Prostate gland (tissue), 2 donors: ENCODE measurements at places on chromosomes 1 and 21.

DNA sequence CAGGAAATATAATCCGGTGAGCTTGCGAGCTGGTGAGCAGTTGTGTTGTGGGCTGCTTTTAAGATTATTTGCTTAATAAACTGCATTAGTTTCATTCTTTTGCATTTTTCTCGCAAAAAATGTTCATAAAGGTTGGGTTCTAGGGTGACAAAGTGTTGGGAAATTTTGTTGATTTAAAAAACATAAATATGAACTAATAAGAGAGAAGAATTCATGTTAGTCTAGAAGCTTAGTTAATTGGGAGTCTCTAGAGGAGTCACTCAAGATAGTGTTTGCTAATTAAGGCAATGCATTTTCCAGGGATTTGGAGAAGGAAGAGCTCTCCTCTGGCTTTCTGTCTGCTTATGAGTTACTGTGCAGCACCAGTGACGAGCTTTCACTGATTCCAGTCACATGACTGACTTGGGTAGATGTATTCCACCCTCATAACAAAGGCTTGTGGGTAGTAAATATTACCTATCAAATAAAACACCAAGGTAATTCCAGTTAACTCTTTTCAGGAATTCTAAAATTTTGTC is 417.0 kb downstream of the PTBP2 start:
- no peak overlapping the region for H3K27ac ChIP-seq
- H3K4me3 ChIP-seq, result no peak overlapping the region
- H3K4me1 ChIP-seq, result no peaks in the 10 kb centered on the region
- no peak for DNase-seq
- no peaks in the 10 kb centered on the region for H3K27me3 ChIP-seq

- no peaks in the 10 kb centered on the region for H3K4me1 ChIP-seq
- no peak overlapping the region for H3K4me3 ChIP-seq
- DNase-seq, result no peak
- H3K27ac ChIP-seq, result no peak overlapping the region
- H3K36me3 ChIP-seq, result no peaks in the 10 kb centered on the region
These were observed 121.0 kb upstream of the CXADR start for GRCh38 chr21:17391811-17392340.

DNA sequence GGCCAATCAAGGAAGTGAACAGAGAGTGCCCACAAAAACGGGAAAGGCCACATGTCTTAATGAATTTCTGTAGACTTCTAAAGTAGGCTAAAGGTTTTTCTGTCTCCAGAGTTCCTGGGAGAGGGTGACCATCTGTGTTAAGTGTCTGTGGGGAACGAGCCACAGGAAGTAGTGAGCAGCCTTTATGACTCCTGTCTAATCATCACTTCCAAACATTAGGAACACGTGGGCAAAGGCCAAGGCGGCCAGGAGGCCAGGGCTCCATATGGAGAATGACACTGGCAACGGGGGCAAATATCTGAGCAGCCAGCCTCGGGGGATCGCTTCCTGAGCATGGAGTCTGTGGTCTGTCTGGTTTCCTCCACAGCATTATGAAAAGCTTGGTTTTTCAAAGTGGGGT is 7.1 kb downstream of the FAM89A start:
- H3K4me1 ChIP-seq, result no peaks in the 10 kb centered on the region
- no peak overlapping the region for H3K4me3 ChIP-seq
- H3K27ac ChIP-seq, result no peak overlapping the region
- no peak for DNase-seq
- no peaks in the 10 kb centered on the region for H3K36me3 ChIP-seq
- H3K27me3 ChIP-seq, result no peaks in the 10 kb centered on the region

- no peaks in the 10 kb centered on the region for H3K4me1 ChIP-seq
- no peaks in the 10 kb centered on the region for H3K36me3 ChIP-seq
- no peak overlapping the region for H3K4me3 ChIP-seq
- peak; percentile 17 for DNase-seq
These were observed 29.1 kb downstream of the CHML start for GRCh38 chr1:241611063-241611462.

GRCh38 chr1:28783363-28783762 is 28.6 kb upstream of the OPRD1 start:
- no peaks in the 10 kb centered on the region for H3K36me3 ChIP-seq
- no peaks in the 10 kb centered on the region for H3K27me3 ChIP-seq
- no peak overlapping the region for H3K4me3 ChIP-seq
- no peak overlapping the region for H3K27ac ChIP-seq

GRCh38 chr1:23902321-23903278 is 10.6 kb downstream of the CNR2 start:
- peak overlapping the region; percentile 35 for H3K4me3 ChIP-seq
- H3K27me3 ChIP-seq, result no peaks in the 10 kb centered on the region
- no peak for DNase-seq
- no peak overlapping the region for H3K27ac ChIP-seq

GRCh38 chr1:19313961-19314882 is 2.1 kb downstream of the SLC66A1 start:
- no peak overlapping the region for H3K4me3 ChIP-seq
- no peaks in the 10 kb centered on the region for H3K36me3 ChIP-seq
- peaks cover 3% of the 10 kb centered on the region for H3K4me1 ChIP-seq
- no peaks in the 10 kb centered on the region for H3K27me3 ChIP-seq
- no peak overlapping the region for H3K27ac ChIP-seq
- no peak for DNase-seq

- DNase-seq, result no peak
- no peak overlapping the region for H3K4me3 ChIP-seq
- no peaks in the 10 kb centered on the region for H3K27me3 ChIP-seq
- no peak overlapping the region for H3K27ac ChIP-seq
These were observed 13.1 kb downstream of the PTPN22 start for GRCh38 chr1:113858418-113858817.

GRCh38 chr1:174958396-174958795 is 41.4 kb upstream of the CACYBP start:
- H3K27ac ChIP-seq, result no peak overlapping the region
- H3K4me1 ChIP-seq, result no peaks in the 10 kb centered on the region
- no peaks in the 10 kb centered on the region for H3K27me3 ChIP-seq
- DNase-seq, result no peak

GRCh38 chr1:147496571-147497210 is 44.6 kb upstream of the BCL9 start:
- no peak for DNase-seq
- H3K27me3 ChIP-seq, result no peaks in the 10 kb centered on the region
- no peak overlapping the region for H3K27ac ChIP-seq
- H3K36me3 ChIP-seq, result no peaks in the 10 kb centered on the region
- H3K4me3 ChIP-seq, result no peak overlapping the region

- no peaks in the 10 kb centered on the region for H3K4me1 ChIP-seq
- H3K4me3 ChIP-seq, result no peak overlapping the region
- DNase-seq, result no peak
- H3K27ac ChIP-seq, result no peak overlapping the region
- H3K36me3 ChIP-seq, result no peaks in the 10 kb centered on the region
- no peaks in the 10 kb centered on the region for H3K27me3 ChIP-seq
These were observed 8.5 kb downstream of the TRIM46 start for GRCh38 chr1:155182052-155182550.

DNA sequence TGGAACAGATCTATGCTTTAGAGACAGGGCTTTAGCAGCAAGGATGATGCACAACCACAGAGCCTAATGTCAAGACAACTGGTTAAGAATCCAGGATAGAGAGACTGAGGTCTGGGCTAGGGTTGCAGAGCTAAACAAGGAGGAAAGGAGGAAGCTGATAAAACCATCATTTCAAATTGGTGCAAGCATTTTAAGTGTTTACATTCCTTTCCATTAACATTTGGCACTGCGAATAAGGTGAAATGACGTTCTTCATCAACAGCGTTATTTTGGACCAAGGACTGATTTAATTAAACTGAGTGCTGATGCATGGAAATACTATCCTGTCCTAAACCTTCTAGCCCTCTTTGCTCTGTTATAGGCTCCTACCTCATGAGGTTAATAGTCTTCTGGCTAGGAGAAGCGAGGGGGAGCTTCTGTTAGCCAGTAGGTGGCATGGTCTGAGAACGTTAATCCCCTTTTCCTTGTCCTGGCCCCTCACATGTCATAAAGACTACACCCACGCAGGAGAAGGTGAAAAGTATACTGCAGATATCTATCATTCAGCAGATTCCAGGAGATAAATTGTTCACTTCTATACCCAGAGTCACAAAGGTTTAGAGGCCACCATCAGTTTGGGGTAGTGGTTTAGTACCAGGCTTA is 7.6 kb upstream of the C1orf21 start:
- H3K27ac ChIP-seq, result no peak overlapping the region
- H3K4me3 ChIP-seq, result no peak overlapping the region
- DNase-seq, result no peak
- no peaks in the 10 kb centered on the region for H3K27me3 ChIP-seq
- H3K36me3 ChIP-seq, result no peaks in the 10 kb centered on the region
- H3K4me1 ChIP-seq, result no peaks in the 10 kb centered on the region

GRCh38 chr1:14217384-14217783 is 381.1 kb upstream of the KAZN start:
- no peak overlapping the region for H3K4me3 ChIP-seq
- H3K4me1 ChIP-seq, result no peaks in the 10 kb centered on the region
- no peaks in the 10 kb centered on the region for H3K36me3 ChIP-seq
- no peaks in the 10 kb centered on the region for H3K27me3 ChIP-seq

- no peaks in the 10 kb centered on the region for H3K4me1 ChIP-seq
- H3K27me3 ChIP-seq, result no peaks in the 10 kb centered on the region
- H3K36me3 ChIP-seq, result no peaks in the 10 kb centered on the region
- peak; percentile 36 for DNase-seq
These were observed 1.1 kb downstream of the GNG4 start for GRCh38 chr1:235648407-235648907.

DNA sequence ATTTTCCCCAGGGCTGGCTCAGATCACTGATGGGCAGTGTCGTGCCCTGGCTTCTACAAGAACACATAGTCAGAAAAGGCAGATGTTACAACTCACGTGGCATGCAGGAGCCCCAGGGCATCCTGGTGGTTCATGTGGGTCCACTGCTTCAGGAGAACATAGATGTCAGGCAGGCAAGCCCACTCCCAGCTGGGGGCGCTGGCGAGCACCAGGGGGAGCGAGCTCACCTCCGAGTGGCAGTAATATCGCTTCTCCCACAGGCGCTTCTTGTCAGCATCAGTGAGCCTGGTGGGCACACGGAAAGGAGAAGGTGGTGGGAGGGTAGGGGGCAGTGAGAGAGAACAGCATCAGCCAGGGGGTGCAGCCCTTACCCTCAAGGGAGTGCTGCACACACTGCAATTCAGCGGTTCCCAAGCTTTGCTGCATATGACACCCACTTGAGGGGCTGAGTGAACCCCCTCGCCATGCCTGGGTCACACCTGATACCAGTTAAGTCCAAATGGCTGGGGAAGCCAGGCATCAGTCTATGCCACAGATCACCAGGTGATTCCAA is 34.3 kb upstream of the PPP1R15B start:
- H3K4me3 ChIP-seq, result no peak overlapping the region
- H3K36me3 ChIP-seq, result no peaks in the 10 kb centered on the region
- peaks cover 13% of the 10 kb centered on the region for H3K4me1 ChIP-seq
- H3K27me3 ChIP-seq, result no peaks in the 10 kb centered on the region
- no peak overlapping the region for H3K27ac ChIP-seq
- DNase-seq, result no peak

GRCh38 chr1:30768159-30768829 is 10.7 kb upstream of the LAPTM5 start:
- DNase-seq, result no peak
- no peaks in the 10 kb centered on the region for H3K4me1 ChIP-seq
- H3K36me3 ChIP-seq, result no peaks in the 10 kb centered on the region
- H3K4me3 ChIP-seq, result no peak overlapping the region

- no peak overlapping the region for H3K4me3 ChIP-seq
- H3K36me3 ChIP-seq, result no peaks in the 10 kb centered on the region
- DNase-seq, result no peak
- no peaks in the 10 kb centered on the region for H3K4me1 ChIP-seq
- H3K27me3 ChIP-seq, result no peaks in the 10 kb centered on the region
These were observed 47.6 kb downstream of the KCNJ6 start for GRCh38 chr21:37868446-37869295.

DNA sequence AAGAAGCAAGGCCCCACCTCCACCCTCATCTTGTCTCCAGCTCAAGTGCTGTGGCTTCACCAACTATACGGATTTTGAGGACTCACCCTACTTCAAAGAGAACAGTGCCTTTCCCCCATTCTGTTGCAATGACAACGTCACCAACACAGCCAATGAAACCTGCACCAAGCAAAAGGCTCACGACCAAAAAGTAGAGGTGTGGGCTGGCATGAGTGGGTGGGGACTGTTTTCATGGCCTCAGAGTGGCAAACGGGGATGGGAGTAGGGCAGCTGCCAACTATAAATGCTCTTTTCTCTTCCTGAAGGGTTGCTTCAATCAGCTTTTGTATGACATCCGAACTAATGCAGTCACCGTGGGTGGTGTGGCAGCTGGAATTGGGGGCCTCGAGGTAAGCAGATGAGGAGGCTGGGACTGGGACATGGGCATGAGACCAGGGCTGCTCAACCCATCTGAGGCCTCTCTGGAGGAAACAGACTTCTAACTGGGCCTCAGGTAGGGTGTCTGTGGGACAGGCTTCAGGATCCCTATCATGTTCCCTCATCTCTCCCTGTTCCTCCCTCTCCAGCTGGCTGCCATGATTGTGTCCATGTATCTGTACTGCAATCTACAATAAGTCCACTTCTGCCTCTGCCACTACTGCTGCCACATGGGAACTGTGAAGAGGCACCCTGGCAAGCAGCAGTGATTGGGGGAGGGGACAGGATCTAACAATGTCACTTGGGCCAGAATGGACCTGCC is 8.8 kb upstream of the P3R3URF start:
- peaks cover 56% of the 10 kb centered on the region for H3K4me1 ChIP-seq
- peak overlapping the region; percentile 93 for H3K27ac ChIP-seq
- no peaks in the 10 kb centered on the region for H3K27me3 ChIP-seq
- H3K36me3 ChIP-seq, result no peaks in the 10 kb centered on the region
- no peak overlapping the region for H3K4me3 ChIP-seq

- peak overlapping the region; percentile 74 for H3K27ac ChIP-seq
- no peak for DNase-seq
- no peaks in the 10 kb centered on the region for H3K27me3 ChIP-seq
- H3K4me3 ChIP-seq, result no peak overlapping the region
- no peaks in the 10 kb centered on the region for H3K36me3 ChIP-seq
These were observed 21.2 kb upstream of the LGALS8 start for GRCh38 chr1:236502579-236502971.

DNA sequence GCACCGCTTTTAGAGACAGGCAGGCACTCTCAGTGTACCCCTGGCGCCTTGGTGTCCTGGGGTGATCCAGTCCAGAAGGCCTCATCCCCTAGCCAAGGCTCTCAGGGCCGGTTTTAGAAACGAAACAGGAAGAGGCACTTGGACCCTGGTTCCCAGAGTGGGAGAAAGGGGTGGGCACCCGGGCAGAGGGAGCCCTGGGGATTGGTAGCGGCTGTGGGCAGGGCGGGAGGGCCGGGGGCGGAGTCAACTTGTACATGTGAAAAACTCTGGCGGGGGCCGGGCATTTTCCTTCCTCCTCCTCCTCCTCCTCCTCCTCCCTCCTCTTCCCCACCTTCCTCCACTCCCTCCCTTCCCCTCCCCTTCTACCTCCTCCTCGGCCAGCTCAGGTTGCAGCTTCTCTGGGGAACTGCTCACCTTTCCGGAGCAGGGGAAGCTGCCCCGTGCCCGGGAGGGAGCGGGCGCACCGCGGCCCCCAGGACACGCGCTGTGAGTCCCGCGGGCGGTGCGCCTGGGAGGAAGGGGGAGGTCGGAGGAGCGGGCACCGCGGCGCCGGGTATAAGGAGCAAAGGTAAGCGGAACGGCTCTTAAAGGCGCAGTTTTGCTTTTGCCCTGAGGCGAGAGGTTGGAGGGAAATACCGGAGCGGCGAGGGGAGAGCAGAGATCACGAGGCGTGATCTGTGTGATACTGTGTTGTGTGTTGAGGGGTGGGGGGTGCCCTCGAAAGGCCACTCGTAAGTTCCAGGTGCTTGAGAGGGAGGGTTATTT is at the start of gene CDK18:
Gene CDK18 (plus strand): TSS at position 359 of the 765 bp plus-strand sequence. CDS start 18,499 bp downstream, outside the sequence.
- peak; percentile 86 for DNase-seq
- H3K36me3 ChIP-seq, result no peaks in the 10 kb centered on the region
- H3K4me1 ChIP-seq, result no peaks in the 10 kb centered on the region
